ENCODE measurements at places on chromosomes 2 and 18.

- H3K27ac ChIP-seq = no peak overlapping the region
- DNase-seq = no peak
- peaks cover 15% of the 10 kb centered on the region for H3K4me1 ChIP-seq
- no peaks in the 10 kb centered on the region for H3K27me3 ChIP-seq
- no peaks in the 10 kb centered on the region for H3K36me3 ChIP-seq
Measured at GRCh38 chr2:212173331-212173730, 365.3 kb downstream of the ERBB4 start.

- no peak for DNase-seq
- no peak overlapping the region for H3K27ac ChIP-seq
Measured at GRCh38 chr18:12361770-12362378, 15.2 kb downstream of the AFG3L2 start.

- no peaks in the 10 kb centered on the region for H3K36me3 ChIP-seq
- no peak overlapping the region for H3K27ac ChIP-seq
- no peaks in the 10 kb centered on the region for H3K4me1 ChIP-seq
- H3K4me3 ChIP-seq = no peak overlapping the region
- H3K27me3 ChIP-seq = no peaks in the 10 kb centered on the region
Measured at GRCh38 chr2:2879781-2880180, 497.8 kb downstream of the EIPR1 start.

DNA sequence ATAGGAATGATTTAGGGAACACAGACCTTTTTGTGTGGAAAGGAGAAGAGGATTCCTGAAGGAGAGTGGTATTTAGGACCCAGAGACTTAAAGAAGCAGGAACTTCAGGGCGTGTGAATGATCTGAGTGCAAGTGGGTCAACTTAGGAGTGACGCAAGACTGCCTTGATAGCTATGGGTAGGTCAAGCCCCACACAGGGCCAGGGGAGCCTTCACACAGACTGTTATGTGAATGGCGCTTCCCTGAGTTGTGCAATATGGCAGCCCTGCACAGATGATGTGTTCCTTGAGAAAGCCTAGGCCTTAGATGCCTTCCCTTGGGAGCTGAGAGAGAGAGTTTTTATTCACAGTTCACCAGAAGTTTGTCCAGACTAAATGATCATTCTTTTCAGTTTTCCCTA lies 47.1 kb upstream of the IGFBP5 start:
- H3K4me3 ChIP-seq = no peak overlapping the region
- no peaks in the 10 kb centered on the region for H3K36me3 ChIP-seq
- no peak for DNase-seq
- no peaks in the 10 kb centered on the region for H3K27me3 ChIP-seq
- no peak overlapping the region for H3K27ac ChIP-seq

DNA sequence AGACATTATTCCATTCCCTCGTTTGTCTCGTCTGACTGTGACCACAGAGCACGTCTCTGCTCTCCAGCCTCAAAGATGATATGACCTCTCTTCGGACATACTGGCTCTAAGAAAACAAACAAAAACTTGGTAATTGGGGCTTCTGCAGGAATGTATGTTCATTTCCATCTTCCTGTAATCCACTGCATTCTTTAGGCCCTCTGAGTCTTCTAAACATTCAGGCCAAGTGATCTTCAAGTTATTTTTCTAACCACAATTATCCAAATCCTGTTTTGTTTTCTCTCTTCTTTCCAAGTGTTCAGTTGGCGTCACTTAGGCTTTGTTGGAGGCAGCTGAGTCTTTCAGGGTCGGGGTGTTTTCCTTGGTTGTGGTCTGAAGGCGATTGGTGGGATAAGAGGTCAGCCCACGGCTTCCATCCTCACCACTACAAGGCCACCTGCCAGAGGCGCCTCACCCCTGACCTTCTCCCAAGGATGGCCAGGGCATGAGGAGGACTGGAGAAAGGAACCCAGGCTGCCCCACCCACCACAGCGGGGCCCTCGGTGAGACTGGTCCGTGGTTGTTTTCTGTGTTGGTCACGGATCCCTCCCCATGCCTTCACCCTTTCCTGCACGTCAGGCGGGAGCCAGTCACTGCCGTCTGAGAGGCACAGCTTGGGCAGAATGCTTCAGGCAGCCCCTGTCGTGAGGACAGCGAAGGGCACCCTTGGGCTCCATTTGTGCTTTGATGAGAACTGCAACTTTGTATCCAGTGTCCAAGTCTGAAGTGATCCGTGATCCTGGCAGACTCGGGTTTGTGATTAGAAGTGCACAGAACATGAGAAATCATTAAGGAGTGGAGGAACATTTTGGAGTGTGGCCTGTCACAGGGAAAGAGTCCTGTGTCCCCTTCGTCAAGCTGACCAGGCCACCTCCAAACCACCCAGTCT lies 88.6 kb upstream of the FHL2 start:
- H3K27me3 ChIP-seq = no peaks in the 10 kb centered on the region
- no peaks in the 10 kb centered on the region for H3K36me3 ChIP-seq
- peak overlapping the region; percentile 22 for H3K27ac ChIP-seq
- no peak overlapping the region for H3K4me3 ChIP-seq
- DNase-seq = no peak

DNA sequence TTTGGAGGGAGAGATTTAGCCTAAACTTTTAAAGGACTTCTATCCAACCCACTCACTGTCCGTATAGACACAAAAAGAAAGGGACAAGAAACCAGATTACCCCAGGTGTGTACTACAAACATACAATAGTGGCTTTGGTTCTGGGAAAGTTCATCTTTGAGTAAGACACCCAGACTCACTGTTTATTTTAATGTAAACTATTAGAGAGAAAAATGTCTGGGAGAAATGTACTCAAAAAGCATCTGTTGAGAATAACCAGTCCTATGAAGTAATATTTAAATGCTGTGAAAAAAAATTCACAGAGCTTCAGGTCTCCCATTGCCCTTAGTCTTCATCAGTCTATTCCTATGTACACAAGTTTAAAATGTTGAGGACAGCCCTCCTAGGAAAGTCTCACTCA lies 107.5 kb downstream of the SLC8A1 start:
- no peaks in the 10 kb centered on the region for H3K27me3 ChIP-seq
- H3K27ac ChIP-seq = peak overlapping the region; percentile 77
- H3K4me1 ChIP-seq = no peaks in the 10 kb centered on the region
- no peaks in the 10 kb centered on the region for H3K36me3 ChIP-seq

- no peaks in the 10 kb centered on the region for H3K27me3 ChIP-seq
- no peaks in the 10 kb centered on the region for H3K36me3 ChIP-seq
- H3K4me1 ChIP-seq = peaks cover 20% of the 10 kb centered on the region
- no peak overlapping the region for H3K4me3 ChIP-seq
- H3K27ac ChIP-seq = no peak overlapping the region
Measured at GRCh38 chr2:148615381-148615841, 29.1 kb upstream of the EPC2 start.

GRCh38 chr18:13126966-13127598 lies 91.5 kb upstream of the LDLRAD4 start:
- H3K27ac ChIP-seq = no peak overlapping the region
- peaks cover 3% of the 10 kb centered on the region for H3K36me3 ChIP-seq
- H3K4me1 ChIP-seq = no peaks in the 10 kb centered on the region

DNA sequence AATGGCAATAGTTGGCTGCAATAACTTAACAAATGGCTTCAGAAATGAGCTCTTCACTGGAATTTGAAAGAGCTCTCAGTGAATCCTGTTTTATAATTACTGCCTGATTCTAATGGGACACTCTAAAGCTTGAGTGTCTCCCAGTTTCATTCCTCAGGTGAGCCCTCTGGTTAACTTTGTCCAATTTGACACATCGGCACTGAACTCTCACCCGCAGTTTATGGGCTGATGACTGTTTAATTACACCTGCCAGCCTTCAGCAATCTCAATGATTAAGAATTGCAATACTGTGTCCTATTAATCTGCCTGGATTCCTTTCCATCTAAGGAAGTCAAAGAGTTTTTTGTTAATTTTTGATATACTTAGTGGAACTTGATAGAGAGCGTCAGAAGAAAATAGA lies 110.7 kb upstream of the NABP1 start:
- no peaks in the 10 kb centered on the region for H3K4me1 ChIP-seq
- H3K27me3 ChIP-seq = no peaks in the 10 kb centered on the region
- no peak overlapping the region for H3K27ac ChIP-seq
- no peak overlapping the region for H3K4me3 ChIP-seq
- no peaks in the 10 kb centered on the region for H3K36me3 ChIP-seq

DNA sequence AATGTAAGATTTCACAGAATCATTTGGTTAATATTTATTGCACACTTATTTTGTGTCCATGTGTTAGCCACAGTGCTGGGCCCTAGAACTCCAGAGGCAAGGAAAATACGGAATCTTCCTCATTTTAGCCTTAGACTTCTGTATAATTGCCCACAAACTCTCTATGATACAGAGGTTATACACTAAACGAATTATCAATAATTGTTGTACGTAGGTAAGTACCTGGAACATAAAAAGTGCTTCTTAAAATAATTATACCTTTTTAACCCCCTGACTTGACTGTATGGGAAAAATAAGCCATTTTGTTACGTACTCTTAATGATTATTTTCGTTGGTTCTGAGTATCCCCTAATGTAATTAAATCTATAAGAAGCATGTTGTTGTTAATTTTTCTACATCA lies 119.4 kb downstream of the ARHGAP15 start:
- no peaks in the 10 kb centered on the region for H3K27me3 ChIP-seq
- no peak for DNase-seq
- no peak overlapping the region for H3K4me3 ChIP-seq
- H3K4me1 ChIP-seq = no peaks in the 10 kb centered on the region
- no peak overlapping the region for H3K27ac ChIP-seq

DNA sequence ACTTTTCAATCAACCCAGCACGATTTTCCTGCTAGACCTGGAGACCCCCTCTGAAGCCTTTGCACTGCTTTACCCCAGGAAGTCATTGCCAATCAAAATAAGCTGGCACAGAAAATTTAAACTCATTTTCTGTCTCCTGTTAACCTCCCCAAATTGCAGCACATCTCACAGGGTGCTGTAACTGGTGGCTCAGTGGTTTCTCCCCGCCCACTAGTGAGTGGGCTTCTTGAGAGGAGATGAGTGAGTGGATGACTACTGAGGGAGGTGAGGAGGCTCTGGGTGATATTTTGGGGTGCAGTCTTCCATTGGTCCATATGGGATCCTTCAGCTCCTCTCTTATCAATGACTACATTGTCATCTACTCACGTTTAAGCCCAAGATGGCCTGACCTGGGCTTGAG lies 239.8 kb upstream of the HS6ST1 start:
- H3K4me3 ChIP-seq = no peak overlapping the region
- H3K36me3 ChIP-seq = no peaks in the 10 kb centered on the region
- H3K27ac ChIP-seq = no peak overlapping the region
- no peaks in the 10 kb centered on the region for H3K27me3 ChIP-seq

Data from tibial artery (tissue), 4 donors.